ENCODE measurements at places on chromosomes 16 and 17.

DNA sequence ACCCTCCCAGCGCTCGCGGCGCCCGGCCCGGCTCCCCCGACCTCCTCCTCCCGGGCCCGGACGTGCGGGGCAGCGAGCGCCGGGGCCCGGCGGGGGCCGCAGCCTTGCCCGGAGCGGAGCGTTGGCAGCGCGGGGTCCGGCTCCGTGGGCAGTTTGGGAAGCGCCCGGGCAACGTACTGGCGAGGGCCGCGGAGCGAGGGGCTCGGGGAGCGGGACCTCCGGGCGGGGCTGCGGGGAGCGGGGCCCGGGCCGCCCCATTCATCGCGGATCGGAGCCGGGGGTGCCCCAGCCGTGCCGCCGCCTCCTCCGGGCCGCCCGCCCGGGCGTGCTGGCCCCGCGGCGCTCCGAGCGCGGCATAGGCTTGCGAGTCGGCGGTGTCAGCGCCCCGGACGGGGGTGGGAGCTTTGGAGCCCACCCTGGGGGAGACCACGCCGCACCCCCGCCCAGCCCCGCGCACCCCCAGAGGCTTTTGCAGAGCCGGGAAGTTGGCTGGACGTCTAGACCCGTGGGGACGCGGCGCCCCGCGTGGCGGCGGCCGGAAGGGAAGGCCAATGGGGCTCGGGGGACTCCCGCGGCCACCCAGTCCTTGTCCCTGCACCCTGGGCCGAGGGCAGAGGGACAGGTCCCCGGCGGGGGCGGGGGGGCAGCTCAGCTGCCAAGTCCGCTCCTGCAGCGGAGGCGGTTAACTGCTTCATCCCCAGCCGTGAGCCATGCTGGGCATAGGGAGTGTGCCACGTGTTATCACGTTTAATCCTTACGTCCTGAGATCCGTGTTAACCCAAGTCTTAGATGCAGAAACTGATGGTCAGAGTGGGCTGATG lies 852 bp downstream of the ZNF469 start:
- peak; percentile 8 for DNase-seq

DNA sequence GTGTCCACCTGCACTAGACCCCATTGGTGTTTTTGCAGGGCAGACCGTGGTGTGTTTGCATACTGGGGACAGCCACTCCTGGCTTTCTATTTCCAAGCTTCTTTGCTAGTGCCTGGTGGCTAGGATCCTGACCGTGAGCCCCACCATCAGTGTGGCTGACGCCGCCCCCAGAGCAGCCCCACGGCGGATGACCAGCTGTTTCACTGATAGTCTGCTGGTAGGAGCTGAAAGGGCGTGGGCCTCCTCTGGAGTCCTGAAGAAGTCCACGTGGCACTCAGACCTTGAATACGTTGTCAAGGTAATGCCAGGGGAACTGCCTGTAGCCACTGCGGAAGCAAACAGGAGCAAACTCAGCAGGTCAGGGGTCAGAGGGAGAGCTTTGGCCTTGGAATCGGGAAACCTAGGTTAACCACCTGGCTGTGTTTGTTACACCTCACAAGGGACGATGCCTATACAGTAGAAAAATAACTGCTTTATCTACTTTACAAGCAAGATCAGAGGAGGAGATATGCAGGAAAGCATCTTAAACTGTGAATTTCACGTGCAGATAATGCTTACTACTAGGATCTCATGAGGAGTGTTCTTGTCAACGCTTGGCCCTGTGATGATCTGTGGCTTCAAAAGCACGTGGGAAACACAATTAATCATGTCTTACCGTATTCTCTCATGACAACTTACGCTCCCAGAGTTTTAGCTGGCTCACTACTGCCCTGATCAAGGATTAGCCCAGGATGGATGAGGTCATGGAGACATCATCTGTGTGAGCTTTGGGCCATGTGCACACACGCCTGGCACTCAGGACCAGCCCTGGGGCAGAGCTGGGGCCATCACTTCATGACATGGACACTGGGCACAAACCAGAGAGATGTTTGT lies 30.3 kb downstream of the ALDH3A2 start:
- DNase-seq = no peak

DNA sequence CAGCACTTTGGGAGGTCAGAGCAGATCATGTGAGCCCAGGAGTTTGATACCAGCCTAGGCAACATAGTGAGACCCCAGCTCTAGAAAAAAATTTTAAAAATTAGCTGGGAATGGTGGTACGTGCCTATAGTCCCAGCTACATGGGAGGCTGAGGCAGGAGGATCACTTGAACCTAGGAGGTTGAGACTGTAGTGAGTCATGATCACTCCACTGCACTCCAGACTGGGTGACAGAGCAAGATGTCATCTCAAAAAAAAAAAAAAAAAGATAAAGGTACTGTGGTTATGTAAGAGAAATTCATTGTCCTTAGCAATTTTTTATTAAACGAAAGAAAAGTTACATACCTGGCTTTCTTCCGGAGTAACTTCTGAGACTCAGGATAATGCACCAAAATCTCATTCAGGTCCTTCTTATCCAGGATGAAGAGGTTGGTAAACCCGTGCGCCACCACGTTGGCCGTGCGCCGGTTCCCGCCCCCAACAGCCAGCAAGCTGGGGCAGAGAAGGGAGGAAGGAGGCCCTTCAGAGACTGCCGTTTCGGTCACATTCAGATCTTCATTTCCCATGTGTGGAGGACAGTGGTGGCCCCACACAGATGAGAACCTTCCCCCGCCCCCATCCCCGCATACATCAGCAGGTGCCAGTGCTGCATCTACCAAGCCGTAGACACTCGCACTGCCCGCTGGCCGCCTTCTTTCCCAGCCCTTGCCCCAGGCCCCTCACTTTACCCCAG lies 73.7 kb downstream of the CNGB1 start:
- DNase-seq = no peak

DNA sequence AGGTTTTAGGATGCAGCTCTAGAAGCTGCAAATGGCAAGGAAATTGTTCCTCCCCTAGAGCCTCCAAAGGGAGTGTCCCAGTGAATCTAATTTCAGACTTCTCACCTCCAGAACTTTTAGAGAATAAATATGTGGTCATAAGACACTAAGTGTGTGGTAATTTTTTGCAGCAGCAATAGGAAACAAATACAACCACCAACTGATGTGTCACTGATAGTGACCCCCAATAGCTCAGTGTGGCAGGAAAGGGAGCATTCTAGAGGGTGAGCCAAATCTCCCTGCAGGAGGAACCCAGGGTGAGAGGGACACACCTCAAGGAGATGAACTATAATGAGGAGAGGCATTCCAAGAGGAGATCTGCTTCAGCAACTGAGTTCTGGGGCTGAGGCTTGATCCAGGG lies 4.1 kb downstream of the CCL4L2 start:
- peak; percentile 80 for DNase-seq

DNA sequence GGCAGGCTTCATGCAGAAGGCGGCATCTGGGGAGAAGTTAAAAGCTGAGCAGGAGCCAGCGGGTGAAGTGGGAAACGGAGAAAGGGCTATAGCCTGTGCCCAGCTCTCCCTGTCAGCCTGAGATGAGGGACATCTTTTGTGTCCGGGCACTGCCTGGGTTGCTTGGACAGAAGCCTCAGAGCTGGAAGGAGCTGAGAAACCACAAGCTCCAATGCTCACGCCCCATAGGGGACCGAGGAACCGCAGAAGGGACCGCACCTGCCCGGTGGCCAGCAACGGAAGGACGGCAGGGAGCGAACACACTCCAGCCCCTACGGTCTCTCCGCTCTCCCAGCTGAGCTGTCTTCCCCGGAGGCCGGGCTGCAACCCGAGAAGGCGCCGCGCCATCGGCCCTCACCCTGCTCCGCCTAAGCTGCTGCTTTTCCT lies 175.8 kb downstream of the NPIPB11 start:
- DNase-seq = no peak

- no peak for DNase-seq
These were observed 85.3 kb upstream of the PLCG2 start for GRCh38 chr16:81693744-81694303.

GRCh38 chr16:69840975-69841374 lies 78.8 kb downstream of the WWP2 start:
- no peak for DNase-seq

- DNase-seq = no peak
These were observed 31.8 kb upstream of the ZNF469 start for GRCh38 chr16:88350922-88351321.

- no peak for DNase-seq
These were observed 123.0 kb upstream of the ASIC2 start for GRCh38 chr17:33416131-33416530.

GRCh38 chr17:34434052-34434451 lies 71.0 kb upstream of the CCL1 start:
- DNase-seq = peak; percentile 78

- peak; percentile 23 for DNase-seq
These were observed 17.9 kb downstream of the NDUFAB1 start for GRCh38 chr16:23578101-23578830.

DNA sequence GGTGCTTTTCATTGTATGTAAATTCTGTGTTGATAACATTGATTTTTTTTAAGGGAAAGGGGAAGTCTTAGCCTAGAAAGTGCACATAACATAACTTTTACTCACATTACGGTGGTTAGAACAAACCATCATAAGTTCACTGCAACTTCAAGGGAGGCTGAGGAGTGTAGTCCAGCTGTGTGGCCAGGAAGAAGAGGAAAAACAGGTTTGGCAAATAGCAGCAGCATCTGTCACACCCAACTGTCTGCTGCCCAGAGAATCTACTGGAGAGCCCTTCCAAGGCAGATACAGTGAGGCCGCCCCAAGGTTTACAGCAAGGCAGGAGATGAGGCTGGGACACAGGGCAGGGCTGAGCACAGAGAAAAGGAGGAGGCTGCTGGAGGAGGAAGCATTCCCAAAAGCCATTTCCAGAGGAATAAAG lies 60.6 kb downstream of the AIPL1 start:
- DNase-seq = no peak

DNA sequence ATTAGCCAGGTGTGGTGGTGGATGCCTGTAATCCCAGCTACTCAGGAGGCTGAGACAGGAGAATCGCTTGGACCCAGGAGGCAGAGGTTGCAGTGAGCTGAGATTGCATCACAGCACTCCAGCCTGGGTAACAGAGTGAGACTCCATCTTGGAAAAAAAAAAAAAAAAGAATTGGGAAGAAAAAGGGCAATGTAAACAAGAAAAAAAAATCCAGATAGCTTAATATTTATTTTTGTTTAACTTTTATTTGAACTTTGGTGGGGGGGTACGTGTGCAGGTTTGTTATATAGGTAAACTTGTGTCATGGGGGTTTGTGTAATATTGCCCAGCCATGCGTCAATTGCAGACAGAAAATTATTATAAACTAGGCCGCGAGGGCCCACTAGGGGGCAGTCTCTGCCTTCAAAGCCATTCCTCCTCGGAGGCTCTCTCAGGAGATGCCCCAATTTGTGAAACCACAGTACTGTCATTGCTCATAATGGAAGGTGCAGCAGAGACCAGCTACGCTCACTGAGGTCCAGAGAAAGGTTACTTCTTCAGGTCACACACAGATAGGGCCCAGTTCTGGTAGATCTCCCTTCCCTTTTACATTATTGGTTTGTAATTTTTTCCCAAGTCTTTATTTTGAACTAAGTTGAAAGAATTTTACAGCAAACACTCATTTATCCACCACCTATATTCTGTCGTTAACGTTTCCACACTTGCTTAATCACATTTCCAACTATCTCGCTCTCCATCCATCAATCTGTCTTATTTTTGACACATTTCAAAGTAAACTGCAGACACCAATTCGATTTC lies 206.2 kb downstream of the PRKCB start:
- peak; percentile 70 for DNase-seq

GRCh38 chr17:39306509-39307212 lies 80.9 kb upstream of the STAC2 start:
- DNase-seq = peak; percentile 59

GRCh38 chr17:31373150-31374093 lies 18.1 kb upstream of the RAB11FIP4 start:
- peak; percentile 73 for DNase-seq

DNA sequence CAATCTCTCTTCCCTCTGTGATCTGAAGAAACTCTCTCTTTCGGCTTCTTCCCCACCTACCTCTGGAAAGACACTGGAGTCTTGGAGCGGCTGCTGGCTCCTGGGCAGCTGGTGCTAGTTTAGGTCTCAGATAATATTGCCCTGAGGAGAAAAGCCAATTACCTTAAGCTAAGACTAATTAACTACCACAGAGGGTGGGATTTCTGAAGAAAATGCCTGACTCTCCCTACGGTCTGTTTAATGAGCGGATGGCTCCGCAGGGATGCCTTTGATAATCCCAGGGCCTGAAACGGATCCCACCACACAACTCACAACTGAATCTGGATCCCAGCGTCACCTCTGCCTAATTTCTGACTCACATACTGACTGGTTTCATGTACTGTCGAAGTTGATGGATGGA lies 127.0 kb upstream of the NLRP1 start:
- DNase-seq = no peak

DNA sequence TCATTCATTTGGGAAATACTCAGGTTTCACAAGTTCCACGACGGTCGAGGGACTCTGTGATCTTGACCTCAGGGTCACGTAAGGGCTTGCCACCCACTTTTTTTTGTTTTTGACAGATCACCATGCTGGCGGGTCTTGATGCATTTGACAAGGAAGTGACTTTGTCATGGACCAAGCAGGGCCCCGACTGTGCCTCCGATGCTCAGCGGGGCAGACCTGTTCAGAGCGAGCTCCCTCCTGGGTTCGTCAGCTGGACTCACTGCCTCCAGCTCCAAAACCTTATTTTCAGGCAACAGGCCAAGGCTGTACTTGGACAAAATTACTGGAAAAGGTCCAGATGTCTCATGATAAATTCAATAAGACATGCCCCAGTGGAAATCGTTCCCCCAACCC lies 9.0 kb upstream of the CLEC18A start:
- DNase-seq = no peak

DNA sequence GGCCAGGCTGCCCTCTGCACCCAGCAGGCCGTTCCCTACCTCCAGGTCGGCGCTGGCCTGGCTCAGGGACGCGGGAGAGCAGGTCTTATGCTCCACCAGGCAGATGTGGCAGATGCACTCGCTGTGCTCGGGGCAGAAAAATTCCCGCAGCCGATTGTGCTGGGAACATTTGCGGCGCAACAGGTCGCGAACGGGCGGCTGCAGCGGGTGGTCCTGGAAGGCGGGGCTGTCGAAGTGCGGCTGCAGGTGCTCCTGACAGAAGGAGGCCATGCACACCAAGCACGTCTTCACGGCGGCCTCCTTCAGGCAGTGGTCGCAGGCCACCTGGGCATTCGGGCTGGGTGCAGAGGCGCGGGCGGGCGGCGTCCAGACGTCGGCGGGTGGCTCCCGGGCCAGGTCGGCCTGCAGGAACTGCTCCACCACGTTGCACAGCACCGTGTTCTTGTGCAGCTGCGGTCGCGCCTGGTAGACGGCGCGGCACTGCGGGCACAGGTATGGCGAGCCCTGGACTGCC lies 439 bp downstream of the TRIM25 start:
- DNase-seq = no peak

GRCh38 chr17:17745476-17746455 lies 64.5 kb downstream of the RAI1 start:
- DNase-seq = no peak
